Adipose tissue (tissue), 3 donors: ENCODE measurements at places on chromosomes 7 and 10. TPM values are rescaled to one million over a fixed set of nuclear protein-coding genes. Genes with fewer than 3 reads are reported as not detected.

The PITX3 gene
- polyA plus RNA-seq: not detected

The PLCE1 gene
- 2.4 TPM for polyA plus RNA-seq

The ASIC3 gene
- polyA plus RNA-seq: 2.8 TPM

The EBLN1 gene
- not detected for polyA plus RNA-seq

The RTKN2 gene
- polyA plus RNA-seq: 0.07 TPM

The CCZ1B gene
- polyA plus RNA-seq: 14.1 TPM

The VIPR2 gene
- polyA plus RNA-seq: 5.2 TPM

The LIPK gene
- polyA plus RNA-seq: not detected

The OR2A12 gene
- not detected for polyA plus RNA-seq

The ADAP1 gene
- polyA plus RNA-seq: 9.8 TPM

The LRRC61 gene
- polyA plus RNA-seq: 12.1 TPM

The SCART1 gene
- 0.91 TPM for polyA plus RNA-seq

The MRC1 gene
- polyA plus RNA-seq: 32.8 TPM

The ITIH5 gene
- polyA plus RNA-seq: 7.9 TPM

The ZC3HAV1L gene
- polyA plus RNA-seq: 1.9 TPM

The TMUB1 gene
- 33.3 TPM for polyA plus RNA-seq

The LRRC4 gene
- polyA plus RNA-seq: 0.17 TPM

The SGCE gene
- polyA plus RNA-seq: 12.3 TPM

The IL6 gene
- 2.9 TPM for polyA plus RNA-seq

The EVX1 gene
- 0.07 TPM for polyA plus RNA-seq

The WEE2 gene
- polyA plus RNA-seq: 0.12 TPM

The KLF14 gene
- 0.31 TPM for polyA plus RNA-seq

The BAIAP2L1 gene
- polyA plus RNA-seq: 5.3 TPM

The ARL4A gene
- polyA plus RNA-seq: 22.7 TPM

The CALCR gene
- polyA plus RNA-seq: not detected

The CYP2C19 gene
- not detected for polyA plus RNA-seq

The RPP38 gene
- 8.3 TPM for polyA plus RNA-seq

The MCMBP gene
- polyA plus RNA-seq: 16.2 TPM

The FLNC gene
- polyA plus RNA-seq: 7.3 TPM

The GPC2 gene
- polyA plus RNA-seq: 0.31 TPM

The UPK3BL1 gene
- polyA plus RNA-seq: 14.3 TPM

The ANKRD22 gene
- 1.0 TPM for polyA plus RNA-seq

The ACTL6B gene
- 0.09 TPM for polyA plus RNA-seq

The CYP2C18 gene
- polyA plus RNA-seq: 1.9 TPM

The PLAC9 gene
- 101 TPM for polyA plus RNA-seq

The PKD2L1 gene
- polyA plus RNA-seq: not detected

The TMEM130 gene
- polyA plus RNA-seq: not detected

The GTF2IRD2 gene
- 9.9 TPM for polyA plus RNA-seq

The OR2A1 gene
- 0.07 TPM for polyA plus RNA-seq

The GNAT3 gene
- polyA plus RNA-seq: not detected

The FRA10AC1 gene
- 12.4 TPM for polyA plus RNA-seq

The CHCHD2 gene
- 402 TPM for polyA plus RNA-seq
